ENCODE measurements at places on chromosomes 5 and 9.
A peak's percentile ranks its signal among the peaks of the same experiment; 100 is the strongest.

DNA sequence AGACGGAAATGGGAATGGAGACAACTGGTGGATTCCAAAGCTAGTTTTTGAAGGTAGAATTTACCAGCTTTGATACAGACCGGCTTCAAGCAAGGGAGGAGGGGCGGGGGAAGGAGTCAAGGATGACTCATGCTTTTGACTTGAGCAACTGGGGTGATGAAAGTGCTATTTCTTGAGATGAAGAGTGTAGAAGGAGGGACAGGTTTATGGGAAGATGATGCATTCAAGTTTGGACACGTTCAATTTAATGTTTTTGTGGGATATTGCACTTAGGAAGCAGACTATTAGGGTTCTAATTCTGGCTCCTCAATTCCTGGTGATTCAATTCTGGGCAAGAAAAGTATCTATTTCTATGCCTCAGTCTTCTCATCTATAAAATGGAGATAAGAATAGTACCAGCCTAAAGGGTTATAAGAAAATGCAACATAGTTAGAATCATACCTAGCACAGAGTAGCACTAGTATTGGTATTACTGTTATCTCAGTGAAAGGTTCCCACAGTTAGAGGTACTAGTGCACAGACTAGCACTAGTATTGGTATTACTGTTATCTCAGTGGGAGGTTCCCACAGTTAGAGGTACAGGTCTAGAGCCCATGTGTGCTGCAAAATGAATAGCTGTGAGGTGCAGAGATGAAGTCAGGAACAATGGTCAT is 4.6 kb downstream of the NIPAL4 start:
- peak; percentile 69 for DNase-seq

DNA sequence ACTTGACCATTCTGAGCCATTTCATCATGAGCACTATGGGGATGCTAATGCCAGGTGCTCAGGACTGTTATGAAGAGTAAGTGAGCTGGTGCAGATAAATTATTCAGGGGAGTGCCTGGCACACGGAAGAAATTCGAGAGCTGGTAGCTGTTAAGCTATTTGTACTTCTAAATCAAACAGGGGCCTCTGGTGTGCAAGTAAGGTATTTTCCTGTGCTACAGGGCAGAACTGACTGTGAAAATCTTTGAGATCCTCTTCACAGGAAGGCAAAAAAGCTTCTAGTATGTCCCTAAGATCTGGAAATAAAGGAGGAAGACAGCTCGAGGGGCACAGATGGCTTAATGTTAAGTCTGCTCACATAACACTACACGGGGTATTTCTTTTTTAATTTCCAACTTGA is 106.3 kb upstream of the SPOCK1 start:
- no peak for DNase-seq

- no peak for DNase-seq
Measured at GRCh38 chr9:71097671-71098070, 23.8 kb downstream of the TRPM3 start.

- DNase-seq: no peak
Measured at GRCh38 chr5:147520450-147520849, 10.6 kb upstream of the DPYSL3 start.

DNA sequence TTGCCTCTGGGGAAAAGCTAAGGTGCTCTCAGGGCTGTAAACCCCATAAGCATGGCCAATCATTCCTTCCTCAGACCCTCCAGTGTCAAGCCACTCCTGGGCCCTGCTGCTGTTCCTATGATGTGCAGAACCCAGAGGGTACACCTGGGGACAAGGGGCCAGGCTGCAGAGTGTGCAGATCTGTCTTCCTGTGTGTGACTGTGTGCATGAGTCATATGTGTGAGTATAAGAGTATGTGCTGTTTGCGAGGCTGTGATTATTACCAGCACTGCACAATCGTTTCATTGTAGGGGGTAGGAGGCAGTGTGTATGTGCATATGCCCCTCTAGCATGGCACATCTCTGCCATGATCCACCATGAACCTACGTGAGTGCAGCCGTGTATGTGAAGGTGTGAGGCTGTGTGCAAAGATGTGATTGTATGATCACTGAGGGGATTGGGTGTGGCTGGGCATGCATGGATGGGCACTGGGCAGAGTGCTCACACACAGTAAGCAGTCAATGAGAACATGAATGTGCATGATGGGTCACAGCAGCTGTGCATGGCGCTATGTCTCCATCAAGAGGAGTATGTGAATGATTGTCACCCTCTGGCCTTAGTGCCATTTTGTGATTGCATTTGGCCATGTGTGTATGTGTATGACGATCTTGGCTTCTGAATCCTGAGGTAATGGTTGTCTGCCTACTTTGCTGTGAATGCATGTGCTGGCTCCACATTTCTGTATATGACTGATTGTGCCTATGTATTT is 2.4 kb upstream of the OR1K1 start:
- no peak for DNase-seq

DNA sequence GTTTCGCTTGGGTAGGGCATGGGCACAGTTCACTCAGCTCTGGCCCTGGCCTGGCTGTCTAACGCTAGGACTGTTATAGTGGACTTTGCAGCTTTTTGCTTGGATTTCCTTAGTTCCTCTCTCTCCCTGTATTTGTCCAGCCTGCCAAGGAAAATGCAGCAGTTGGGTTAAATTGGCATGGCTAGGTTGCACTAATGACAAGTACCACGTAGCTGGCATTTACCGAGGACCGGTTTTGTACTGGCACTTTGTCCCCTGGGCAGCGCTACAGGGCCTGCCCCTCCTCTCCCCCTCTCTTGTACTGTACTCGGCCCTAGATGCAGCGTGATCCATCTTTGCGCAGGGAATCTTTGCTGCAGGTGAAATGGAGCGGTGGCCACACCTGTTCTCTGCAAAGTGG is 2.4 kb downstream of the WDR5 start:
- no peak for DNase-seq

GRCh38 chr9:19120877-19121276 is 6.4 kb downstream of the PLIN2 start:
- no peak for DNase-seq

- DNase-seq: no peak
Measured at GRCh38 chr5:24850926-24851486, 206.2 kb upstream of the CDH10 start.

DNA sequence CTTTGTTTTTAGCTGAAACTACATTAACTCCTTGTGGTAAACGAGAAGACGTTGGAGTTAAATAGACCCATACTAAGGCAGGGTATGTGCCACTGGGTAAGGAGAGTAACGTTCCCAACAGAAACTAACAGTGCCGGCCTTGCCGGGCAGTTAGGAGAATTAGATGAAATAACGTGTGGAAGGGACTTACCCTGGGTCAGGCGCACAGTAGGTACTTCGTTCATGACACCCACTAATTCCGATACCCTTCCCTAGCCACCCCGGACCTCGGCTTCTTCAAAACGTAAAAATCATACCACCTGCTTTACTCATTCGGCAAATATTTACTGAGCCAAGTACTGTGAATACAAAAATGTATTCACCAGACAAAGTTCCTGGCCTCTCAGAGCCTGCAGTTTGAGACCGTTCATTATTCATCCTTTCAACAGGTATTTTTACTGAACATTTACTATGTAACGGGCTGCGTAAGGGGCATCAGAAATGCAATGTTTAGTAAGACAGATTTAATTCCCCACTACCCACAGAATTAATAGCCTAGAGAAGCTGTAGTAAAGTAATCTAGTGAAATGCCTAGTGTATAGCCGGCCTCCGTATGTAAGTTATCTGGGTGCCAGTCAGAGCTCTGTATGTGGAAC is 3.2 kb upstream of the SMIM23 start:
- DNase-seq: no peak

- DNase-seq: no peak
Measured at GRCh38 chr9:122444041-122444733, 33.5 kb downstream of the OR1J1 start.

- no peak for DNase-seq
Measured at GRCh38 chr5:23459214-23459613, 48.2 kb upstream of the PRDM9 start.

GRCh38 chr5:109485030-109485429 is 75.3 kb upstream of the PJA2 start:
- DNase-seq: no peak

- no peak for DNase-seq
Measured at GRCh38 chr9:12783767-12784460, 9.1 kb downstream of the LURAP1L start.

- no peak for DNase-seq
Measured at GRCh38 chr9:70539001-70539400, 124.5 kb upstream of the KLF9 start.

DNA sequence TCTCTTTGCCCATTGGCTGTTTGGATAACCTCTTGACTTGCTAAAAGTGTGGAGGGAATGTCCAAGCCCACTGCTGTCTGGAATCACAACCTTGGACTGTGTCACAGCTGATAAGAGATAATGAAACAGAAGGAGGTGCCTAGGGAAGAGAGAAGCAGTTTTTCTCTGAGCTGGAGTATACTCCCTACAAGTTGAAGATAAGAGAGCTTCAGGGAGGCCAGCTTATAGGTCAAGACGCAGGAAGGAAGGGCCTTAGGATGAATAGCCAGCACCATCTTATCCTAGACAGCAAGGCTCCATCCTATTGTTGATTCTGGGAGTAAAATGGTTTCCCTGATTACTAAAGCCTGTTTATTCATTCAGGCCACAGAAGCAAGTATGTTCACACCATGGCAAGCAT is 244.7 kb downstream of the NPR3 start:
- no peak for DNase-seq

DNA sequence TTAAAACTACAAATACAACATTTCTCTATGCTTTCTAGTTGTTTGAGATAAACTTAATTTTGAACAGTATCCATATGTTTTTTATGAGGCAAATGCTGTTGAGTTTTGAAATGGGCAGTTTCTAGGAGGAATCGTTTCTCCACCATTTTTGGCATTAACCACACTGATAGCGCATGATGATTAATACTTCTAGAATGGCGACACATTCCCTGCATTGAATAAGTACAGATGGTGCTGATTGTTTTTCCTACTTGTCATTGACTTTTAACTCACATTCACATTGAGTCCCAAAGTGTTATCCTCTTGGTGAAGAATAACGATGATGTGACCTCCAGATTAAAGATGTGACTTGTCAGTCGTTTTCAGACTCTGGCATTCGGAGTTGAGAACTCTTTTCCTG is 6.5 kb upstream of the CCDC192 start:
- DNase-seq: no peak

GRCh38 chr9:84781931-84782866 is 112.7 kb downstream of the NTRK2 start:
- no peak for DNase-seq

GRCh38 chr9:16230731-16231130 is 639.7 kb downstream of the BNC2 start:
- no peak for DNase-seq

DNA sequence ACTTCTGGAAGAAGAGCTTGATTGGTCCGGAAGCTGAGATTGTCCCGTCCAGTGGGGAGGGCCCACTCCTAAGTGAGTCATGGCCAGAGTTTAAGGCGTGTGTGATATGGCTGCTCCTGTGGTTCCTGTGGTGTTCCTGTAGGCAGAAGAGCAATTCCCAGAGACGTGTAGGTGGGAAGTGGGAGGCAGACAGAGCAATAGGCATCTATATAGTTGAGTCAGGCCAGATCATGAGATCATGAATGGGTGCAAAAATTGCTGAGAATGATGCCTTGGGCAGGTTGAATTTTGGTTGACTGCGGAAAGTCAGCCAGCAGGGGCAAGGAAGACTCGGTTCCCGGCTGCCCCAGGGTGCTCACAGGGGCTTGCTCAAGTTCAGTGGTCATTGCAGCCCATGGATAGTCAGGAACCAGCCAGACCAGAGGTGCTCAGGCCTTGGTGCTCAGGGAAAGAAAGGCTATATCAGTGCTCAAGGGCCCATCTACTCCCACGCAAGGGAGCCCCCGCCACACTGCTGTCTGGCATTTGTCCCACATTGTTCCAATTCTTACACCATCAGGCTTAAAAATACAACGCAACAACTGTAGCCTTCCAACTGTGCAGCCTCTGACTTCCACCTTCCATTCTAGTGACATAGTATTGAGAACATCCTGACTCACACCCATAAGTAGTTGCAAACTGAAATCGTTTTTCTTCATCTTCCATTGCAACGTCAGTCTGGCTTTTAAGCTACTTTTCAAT is 21.0 kb upstream of the GSN start:
- DNase-seq: no peak

DNA sequence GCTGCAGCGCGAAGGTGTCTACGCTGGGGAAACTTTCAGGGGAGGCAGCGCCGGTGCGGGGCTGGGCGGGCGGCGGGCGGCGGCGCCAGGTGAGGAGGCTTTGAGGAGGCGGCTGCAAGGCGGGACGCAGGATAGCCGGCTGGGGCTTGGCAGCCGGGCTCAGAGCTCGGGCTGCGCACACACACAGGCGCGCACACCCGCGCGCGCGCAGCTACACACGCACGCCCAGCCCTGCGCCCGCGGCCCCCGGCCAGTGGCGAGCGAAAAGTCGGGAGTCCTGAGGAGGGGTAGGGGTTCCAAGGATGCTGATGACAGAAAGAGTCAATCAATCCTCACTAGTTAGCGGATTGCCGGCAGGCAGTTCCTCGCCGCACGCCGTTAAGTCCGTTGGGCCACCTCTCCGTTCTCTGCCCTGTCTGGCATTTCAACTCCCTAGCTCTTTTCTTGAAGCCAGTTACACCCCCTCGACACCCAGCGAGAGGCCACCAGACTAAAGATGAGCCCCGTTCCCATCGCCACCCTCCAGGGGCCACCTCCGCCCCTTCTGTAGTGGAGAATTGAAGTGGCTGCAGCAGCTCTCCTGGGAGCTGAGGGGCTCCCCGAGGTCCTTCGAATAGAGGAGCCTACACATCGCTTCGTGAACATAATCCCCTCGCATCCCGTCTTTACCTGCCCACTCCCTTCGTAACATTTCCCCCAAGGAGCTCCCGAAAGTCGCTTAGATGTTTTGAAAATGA is 1640.3 kb upstream of the C9orf72 start:
- DNase-seq: no peak

DNA sequence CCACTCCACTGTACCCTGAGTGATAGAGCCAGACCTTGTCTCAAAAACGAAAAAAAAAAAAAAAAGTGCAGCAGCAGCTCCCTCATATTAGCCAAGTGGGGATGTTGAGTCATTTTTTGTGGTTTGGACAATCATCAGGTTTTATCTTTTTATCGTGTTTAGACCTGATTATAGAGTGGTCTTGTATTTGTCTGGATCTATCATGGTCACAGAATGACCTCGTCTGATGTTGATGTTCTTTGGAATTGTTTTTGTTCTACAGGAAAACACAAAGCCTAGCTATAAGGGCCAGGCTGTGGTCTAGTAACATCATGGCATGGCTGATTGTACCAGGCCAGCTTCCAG is 1.6 kb upstream of the FBXW11 start:
- DNase-seq: no peak

DNA sequence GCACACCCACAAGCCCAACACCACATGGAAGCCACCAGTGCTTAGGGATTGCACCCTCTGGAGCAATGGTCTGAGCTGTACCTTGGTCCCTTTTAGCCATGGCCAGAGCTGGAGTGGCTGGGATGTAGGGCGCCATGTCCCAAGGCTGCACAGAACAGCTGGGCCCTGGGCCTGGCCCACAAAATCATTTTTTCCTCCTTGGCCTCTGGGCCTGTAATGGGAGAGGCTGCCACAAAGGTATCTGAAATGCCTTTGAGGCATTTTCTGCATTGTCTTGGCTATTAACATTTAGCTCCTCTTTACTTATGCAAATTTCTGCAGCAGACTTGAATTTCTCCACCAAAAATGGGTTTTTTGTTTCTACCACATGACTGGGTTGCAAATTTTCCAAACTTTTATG is 117.6 kb downstream of the SPOCK1 start:
- DNase-seq: no peak
